ENCODE measurements at places on chromosomes 6 and 20.

DNA sequence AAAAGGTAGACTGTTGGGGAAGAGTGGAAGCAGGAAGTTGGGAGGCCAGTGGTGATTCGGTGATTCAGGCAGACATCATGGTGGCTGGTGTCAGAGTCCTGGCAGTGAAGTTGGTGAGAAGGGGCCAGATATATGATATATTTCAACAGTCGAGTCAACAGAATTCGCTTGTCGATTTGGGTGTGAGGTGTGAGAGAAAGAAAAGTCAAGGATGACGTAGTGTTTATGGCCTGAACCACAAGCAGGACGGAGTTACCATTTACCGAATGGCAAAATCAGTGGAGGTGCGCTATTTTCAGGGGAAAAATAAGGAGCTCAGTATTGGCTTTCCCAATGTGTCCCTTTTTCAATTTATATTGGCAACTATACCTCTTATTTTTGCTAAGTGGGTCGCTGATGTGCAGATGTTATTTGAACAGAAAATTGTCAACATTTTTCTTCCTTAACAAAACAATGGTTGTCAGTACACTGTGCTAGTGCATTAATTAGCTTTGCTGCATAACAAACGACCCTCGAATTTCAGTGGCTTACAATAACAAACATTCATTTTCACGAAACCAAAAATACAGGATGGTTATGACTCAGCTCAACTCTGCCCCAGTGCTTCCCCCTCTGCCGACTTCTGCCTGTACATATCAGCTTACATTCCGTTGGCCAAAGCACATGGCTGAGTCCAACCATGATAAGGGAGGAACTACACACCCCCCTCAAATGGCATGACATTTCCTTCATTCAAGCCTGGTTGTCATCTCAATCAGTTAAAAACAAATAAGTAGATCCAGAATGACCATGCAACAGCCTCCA, 255.0 kb upstream of the ZFP64 start:
- no peak for DNase-seq

DNA sequence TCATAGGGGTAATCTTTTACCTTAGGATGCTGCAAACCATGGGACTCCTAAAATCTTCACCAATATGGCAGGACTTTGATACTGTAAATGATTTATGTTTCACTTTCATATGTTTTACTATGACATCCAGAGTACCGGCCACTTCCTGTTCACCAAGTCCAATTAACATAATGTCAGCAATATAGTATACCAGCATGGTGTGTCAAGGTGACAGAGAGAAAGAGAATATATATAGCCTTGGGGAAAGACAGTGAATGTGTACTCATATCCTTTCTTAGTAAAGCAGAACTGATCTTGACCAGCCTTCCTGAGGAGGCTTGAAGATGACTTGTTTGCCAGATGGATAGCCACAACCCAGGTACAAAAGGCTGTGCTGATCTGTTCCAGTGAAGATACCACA, 127.9 kb downstream of the NRN1 start:
- DNase-seq: no peak

DNA sequence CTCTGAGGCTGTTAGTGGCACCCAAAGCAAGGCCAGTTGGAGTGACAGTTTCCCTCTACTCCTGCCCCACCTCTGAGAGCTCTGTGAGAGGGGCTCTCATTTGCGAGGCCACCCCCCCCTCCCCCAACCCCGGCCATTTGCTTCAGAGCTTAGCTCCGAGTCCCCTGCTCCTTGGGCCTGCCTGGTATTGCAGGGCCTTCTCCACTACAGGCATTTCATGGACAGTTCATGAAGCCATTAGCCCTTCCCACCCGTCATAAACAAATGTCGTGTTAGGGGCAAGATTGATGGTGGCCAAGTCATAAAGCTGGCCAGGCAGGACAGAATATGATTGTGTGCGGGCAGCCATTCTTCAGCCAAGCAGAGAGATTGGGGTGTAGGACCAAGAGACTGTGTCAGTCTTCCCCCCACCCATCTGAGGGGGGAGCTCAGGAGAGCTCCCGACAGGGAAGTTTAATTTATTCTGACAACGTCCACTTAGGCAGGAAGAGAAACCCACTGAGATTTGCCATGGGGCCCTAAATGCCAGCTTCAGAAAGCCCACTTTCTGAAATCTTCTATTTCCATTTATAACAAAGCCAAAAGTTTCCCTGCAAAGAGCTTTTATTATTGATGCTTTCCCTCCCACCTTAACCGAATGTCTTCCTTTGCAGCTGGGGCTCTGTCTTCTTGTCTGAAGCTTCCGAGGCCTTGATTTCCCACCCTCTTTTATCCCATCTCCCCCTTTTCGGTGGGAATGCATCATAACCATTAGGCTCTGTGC, 7.2 kb downstream of the FOXC1 start:
- no peak for DNase-seq

DNA sequence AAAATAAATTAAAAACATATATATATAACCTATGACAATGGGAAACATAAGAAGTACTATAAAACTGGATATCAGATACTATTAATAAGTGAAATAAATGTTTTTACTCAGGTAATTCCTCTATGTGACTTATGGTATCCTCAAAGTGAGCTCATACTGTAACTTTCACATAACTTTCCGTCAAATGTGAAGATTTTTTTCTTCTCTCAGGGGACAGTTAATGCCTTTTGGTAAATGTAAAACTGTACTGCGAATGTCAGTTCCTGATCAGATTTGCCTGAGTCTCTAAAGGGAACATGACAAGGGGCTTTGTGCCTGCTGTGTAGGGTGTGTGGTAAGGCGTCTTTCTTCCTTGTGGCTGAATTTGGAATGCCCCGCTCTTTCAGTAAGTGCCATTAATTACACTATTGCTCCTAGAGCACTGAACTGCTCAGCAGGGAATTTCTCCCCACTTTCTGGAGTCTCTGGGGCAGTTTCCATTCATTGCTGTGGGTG, 271.8 kb downstream of the PRL start:
- DNase-seq: no peak

DNA sequence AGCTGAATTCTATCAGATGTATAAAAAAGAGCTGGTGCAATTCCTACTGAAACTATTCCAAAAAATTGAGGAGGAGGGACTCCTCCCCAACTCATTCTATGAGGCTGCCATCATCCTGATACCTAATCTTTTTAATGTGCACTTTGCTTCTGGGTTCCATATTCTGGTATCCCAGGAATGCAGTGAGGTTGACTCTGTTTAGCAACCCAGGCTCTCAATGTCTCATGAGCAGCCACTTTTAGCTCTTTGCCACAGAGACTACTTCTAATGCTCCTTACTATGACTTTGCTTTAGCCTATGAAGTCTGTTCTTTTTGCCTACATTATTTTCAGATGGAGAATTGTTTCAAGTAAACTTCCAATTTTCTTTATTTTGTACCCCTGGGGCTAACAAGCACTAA, 185.5 kb upstream of the NRSN1 start:
- no peak for DNase-seq

All from 8988T (cell line).